AG10803 (cell line): ENCODE measurements at places on chromosomes 6 and 20.

DNA sequence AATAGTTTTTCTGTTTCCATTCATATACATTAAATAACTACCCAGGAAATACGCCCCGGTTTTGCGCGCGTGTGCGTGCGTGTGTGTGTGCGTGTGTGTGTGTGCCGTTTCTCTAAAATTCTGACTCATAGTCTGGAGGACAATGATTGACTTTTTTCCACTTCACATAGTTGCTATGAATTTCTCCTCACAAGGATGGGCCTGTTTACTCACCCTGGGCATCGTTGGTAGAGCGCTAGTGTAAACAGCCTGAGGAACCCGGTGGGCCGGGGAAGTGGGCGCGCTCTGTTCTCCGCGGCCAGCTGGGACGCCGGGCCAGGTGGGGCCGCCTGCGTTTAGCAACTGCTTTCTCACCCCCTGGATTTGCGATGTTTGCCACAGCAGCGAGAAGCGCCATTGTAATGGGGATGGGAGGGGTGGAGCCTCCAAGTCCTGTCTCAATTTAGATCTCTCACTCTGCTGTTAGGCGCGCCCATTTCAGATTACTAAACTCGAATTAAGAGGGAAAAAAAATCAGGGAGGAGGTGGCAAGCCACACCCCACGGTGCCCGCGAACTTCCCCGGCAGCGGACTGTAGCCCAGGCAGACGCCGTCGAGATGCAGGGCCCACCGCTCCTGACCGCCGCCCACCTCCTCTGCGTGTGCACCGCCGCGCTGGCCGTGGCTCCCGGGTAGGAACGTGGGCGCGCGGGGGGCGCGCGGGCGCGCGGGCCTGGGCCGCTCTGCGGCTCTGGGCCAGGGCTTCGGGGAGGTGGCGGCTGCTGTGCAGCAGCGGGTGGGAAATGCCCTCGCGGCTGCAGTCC is at the start of gene CD109:
TSS of gene CD109 (plus strand) at position 585 of the 803 bp plus-strand sequence. CDS start at position 598, 13 bp downstream.
- peak; percentile 81 for DNase-seq

DNA sequence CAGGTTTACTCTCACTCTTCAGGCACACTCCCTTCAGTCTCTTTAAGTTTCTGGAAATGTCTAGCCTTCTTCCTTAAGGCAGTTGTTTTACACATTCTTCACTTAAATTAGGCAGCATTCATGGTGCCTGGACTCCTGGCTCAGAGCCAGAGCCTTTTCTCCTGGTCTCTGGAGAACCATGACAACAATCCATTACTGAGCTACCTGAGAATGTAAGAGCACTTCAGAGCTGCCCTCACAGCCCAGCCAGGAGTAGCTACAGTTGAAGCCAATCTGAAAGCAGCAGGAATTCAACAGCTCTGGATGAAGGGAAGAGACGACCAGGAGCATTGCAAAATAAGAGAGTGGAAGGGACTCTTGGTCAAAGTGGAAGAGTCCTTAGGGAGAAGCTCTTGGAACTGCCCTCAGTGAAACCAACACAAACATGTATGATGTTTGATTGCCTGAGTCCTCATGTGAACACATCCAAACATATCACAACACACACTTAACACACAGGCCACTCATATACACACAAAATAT is 416.8 kb upstream of the SPTLC3 start:
- no peak for DNase-seq

GRCh38 chr6:17621003-17621402 is 20.9 kb downstream of the FAM8A1 start:
- DNase-seq, result no peak

GRCh38 chr6:108621117-108621516 is 60.4 kb downstream of the FOXO3 start:
- peak; percentile 75 for DNase-seq

GRCh38 chr6:122722746-122723145 is 56.8 kb upstream of the FABP7 start:
- DNase-seq, result peak; percentile 12

DNA sequence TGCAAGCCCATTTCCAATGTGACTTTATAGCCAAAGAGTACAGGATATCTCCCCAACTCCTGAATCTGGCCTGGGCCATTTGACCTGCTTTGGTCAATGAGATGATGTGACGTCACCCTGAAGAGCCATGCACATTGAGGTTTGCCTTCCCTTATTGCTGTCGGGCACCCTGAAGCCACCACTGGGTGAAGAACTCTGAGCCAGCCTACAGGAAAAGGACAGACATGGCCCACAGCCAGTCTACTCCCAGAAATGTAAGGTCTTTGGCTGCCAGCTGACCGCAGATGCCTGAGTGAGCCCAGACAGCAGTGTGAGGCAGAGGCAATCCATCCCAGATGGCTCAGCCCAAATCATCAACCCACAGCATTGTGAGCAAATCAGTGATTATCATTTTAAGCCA is 3.7 kb upstream of the SYNDIG1 start:
- peak; percentile 78 for DNase-seq

GRCh38 chr6:142420802-142421201 is 119.0 kb downstream of the ADGRG6 start:
- DNase-seq, result peak; percentile 13

DNA sequence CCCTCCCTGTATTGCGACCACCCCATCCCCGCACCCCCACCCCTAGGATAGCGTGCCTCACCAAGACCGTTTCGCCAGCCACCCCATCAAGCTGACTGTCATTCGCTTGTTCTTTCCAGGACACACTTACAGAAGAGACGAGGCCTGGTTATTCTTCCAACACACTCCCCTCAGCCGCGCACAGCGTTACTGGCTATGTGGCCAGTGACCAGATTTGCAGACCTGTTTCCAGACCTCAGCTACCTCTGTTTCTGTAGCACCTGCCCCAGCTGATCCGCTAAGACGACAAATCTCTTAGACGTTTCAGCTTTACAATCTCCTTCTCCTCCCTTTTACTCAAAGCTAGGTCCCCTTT is 26.1 kb downstream of the HLA-F start:
- DNase-seq, result no peak

DNA sequence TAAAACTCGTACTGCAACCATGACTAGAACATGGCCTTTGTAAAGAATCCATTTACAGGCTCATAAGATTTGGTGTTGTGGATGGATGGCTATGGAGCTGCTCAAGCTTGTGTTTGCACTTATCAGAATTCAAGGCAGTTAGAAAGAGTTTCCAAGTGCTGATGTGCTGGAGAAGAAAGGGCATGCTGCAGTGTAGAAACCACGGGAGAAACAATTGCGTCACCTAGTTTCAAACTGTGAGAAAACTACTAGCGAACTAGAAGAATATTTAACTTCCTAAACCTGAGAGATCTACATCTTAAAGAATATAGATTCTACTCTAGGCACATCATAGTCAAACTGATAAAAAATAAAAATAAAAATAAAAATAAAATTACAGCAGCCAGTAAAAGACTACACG is 116.2 kb downstream of the SGK1 start:
- DNase-seq, result no peak

GRCh38 chr6:129022011-129022553 is 139.1 kb downstream of the LAMA2 start:
- DNase-seq, result no peak
